Activated naive CD8-positive, alpha-beta T cell treated with anti-CD3 and anti-CD28 coated beads, Interleukin-2, amount 10 ng/mL, durations not matched to agents 7 days and 5 days (primary cell): ENCODE measurements at places on chromosomes 4 and X.

DNA sequence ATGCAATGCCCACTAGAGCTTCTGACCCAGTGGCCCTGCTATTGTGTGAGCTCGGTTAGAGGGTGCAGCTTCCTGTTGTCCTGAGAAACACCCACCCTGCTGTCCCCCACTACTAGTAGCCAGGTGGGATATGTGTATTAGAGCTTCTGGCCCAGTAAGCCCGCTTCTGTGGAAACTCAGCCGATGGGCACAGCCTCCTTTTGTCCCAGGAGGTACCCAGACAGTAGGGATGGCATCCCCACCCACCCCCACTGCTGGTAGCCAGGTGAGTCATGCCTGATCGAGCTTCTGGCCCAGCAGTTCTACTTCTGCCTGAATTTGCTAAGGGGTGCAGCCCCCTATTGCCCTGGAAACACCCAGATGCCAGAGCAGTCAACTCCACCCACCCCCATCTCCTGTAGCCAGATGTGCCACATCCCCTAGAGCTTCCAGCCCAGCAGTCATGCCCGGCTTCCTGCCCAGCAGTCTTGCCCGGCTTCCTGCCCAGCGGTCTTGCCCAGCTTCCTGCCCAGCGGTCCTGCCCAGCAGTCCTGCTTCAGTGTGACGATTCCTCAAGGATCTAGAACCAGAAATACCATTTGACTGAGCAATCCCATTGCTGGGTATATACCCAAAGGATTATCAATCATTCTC lies 162.7 kb upstream of the KLF8 start:
- H3K4me1 ChIP-seq = no peaks in the 10 kb centered on the region
- H3K27ac ChIP-seq = no peak overlapping the region
- peaks cover 1% of the 10 kb centered on the region for H3K36me3 ChIP-seq
- no peaks in the 10 kb centered on the region for H3K27me3 ChIP-seq

- H3K27me3 ChIP-seq = no peaks in the 10 kb centered on the region
- no peaks in the 10 kb centered on the region for H3K4me1 ChIP-seq
- no peak overlapping the region for H3K4me3 ChIP-seq
Observed at GRCh38 chr4:79979785-79980437, 93.1 kb downstream of the ANTXR2 start.

- peaks cover 33% of the 10 kb centered on the region for H3K36me3 ChIP-seq
- H3K27ac ChIP-seq = no peak overlapping the region
- H3K27me3 ChIP-seq = no peaks in the 10 kb centered on the region
- H3K4me1 ChIP-seq = peaks cover 1% of the 10 kb centered on the region
Observed at GRCh38 chrX:24767557-24767956, 73.8 kb downstream of the POLA1 start.

GRCh38 chr4:175971388-175972179 lies 94.1 kb upstream of the WDR17 start:
- no peak overlapping the region for H3K27ac ChIP-seq
- no peak for DNase-seq
- no peaks in the 10 kb centered on the region for H3K4me1 ChIP-seq
- no peak overlapping the region for H3K4me3 ChIP-seq

GRCh38 chrX:48974033-48974432 lies 2.4 kb upstream of the KCND1 start:
- DNase-seq = no peak
- no peaks in the 10 kb centered on the region for H3K27me3 ChIP-seq
- no peak overlapping the region for H3K4me3 ChIP-seq
- H3K36me3 ChIP-seq = peaks cover 29% of the 10 kb centered on the region

GRCh38 chrX:10216208-10216607 lies 59.4 kb downstream of the CLCN4 start:
- H3K4me3 ChIP-seq = no peak overlapping the region
- no peak for DNase-seq
- H3K27ac ChIP-seq = no peak overlapping the region
- no peaks in the 10 kb centered on the region for H3K27me3 ChIP-seq
- H3K4me1 ChIP-seq = no peaks in the 10 kb centered on the region

DNA sequence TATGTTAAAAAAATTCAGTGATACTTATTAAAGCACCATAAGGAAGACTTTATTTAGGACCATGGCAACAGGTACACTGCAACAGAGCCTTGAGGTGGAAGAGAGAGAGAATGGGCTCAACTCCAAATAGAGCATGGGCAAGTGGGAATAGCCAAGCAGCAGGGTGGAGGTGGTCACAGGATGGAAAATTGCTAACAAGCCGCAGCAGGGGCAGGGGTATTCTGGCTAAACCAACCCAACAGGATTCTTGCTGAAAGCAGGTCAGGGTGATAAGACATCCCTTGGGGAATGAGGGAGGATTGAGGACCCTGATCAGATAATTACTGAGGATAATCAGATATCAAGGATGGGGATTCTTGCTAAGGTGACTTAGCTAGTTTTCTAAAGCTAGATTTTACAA lies 177.5 kb downstream of the ZIC3 start:
- H3K36me3 ChIP-seq = no peaks in the 10 kb centered on the region
- H3K4me1 ChIP-seq = no peaks in the 10 kb centered on the region
- DNase-seq = no peak

GRCh38 chr4:108849611-108850168 lies 86.8 kb upstream of the ETNPPL start:
- no peaks in the 10 kb centered on the region for H3K27me3 ChIP-seq
- peaks cover 3% of the 10 kb centered on the region for H3K36me3 ChIP-seq

DNA sequence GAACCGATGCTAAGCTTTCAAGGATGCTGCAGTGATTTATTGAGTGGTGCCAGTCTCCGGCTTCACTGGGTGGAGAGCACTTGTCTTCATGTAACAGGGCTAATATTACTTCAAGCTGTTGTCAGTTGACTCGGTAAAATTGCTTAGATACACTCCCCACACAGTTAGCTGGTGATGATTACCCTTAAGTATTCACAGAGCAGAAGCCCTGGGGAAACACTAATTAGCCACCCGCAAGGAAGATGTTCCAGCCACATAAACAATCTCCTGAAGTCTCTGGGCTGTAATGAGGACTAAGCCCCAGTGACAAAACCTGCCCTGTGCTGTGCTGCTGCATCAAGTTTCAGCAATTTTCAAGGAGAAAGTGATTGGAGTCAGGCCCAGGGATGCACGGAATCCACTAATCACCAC lies 37.3 kb upstream of the GK2 start:
- no peaks in the 10 kb centered on the region for H3K4me1 ChIP-seq
- H3K36me3 ChIP-seq = no peaks in the 10 kb centered on the region
- H3K27ac ChIP-seq = no peak overlapping the region
- H3K27me3 ChIP-seq = no peaks in the 10 kb centered on the region
- DNase-seq = no peak
- no peak overlapping the region for H3K4me3 ChIP-seq

DNA sequence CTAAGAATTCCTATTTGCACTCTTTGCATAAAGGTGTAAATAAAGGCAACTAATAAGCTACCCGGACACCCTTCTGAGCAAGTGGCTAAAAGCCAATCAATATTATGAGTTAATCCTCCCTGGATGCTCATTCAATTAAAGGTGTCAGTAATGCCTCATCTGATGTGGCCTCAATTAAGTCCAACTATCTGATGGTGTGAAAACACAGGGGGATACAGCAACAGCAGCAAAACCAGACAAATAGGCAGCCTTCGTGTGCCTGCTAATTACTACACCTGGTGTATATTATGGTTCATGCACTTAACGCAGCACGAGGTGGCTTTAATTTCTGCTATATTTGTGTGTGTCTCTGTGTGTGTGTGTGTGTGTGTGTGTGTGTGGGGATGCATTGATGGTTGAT lies 244.4 kb downstream of the DCLK2 start:
- peaks cover 8% of the 10 kb centered on the region for H3K36me3 ChIP-seq
- no peak overlapping the region for H3K4me3 ChIP-seq
- no peaks in the 10 kb centered on the region for H3K27me3 ChIP-seq
- H3K4me1 ChIP-seq = no peaks in the 10 kb centered on the region

GRCh38 chr4:105620640-105621323 lies 68.4 kb downstream of the ARHGEF38 start:
- no peak overlapping the region for H3K27ac ChIP-seq
- no peaks in the 10 kb centered on the region for H3K36me3 ChIP-seq
- peaks cover 2% of the 10 kb centered on the region for H3K4me1 ChIP-seq
- no peaks in the 10 kb centered on the region for H3K27me3 ChIP-seq
- DNase-seq = no peak
- no peak overlapping the region for H3K4me3 ChIP-seq

DNA sequence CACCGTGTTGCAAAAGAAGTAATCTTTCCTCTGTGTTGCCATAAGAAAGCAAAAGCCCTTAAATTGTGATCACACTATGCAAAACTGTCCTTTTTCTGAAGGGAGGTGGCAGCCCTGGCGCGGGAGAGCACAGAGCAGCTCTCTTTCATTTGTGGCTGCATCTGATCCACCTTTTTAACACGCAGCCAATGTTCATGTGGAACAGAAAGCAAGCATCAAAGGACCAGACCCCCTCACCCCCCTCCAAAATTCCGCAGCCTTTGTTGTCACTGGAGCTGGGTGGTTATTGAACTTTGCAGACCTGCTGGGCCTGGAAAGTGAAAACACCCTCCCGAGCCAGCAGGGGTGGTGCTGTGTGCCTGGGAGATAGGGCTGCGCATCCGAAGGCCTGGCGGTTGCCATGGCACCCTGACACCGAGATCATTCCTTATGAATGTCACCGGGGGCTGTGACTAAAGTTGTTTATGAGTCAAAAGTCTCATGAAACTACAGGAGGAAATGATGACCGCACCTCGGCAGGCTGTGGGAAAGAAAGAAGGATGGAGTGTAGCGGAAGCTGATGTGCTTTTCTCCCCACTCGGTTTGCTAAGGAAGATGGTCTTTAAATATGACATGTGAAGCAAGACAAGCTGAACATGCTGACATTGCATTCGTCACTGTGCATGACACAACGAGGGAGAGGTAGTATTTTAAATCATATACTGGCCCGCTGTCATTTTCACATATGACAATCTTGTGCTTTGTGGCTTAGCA lies 367.4 kb downstream of the UNC5C start:
- H3K27me3 ChIP-seq = no peaks in the 10 kb centered on the region
- DNase-seq = no peak
- no peak overlapping the region for H3K27ac ChIP-seq
- H3K4me3 ChIP-seq = no peak overlapping the region
- peaks cover 2% of the 10 kb centered on the region for H3K4me1 ChIP-seq

- DNase-seq = no peak
- H3K4me1 ChIP-seq = no peaks in the 10 kb centered on the region
- H3K27ac ChIP-seq = no peak overlapping the region
- no peaks in the 10 kb centered on the region for H3K36me3 ChIP-seq
- no peaks in the 10 kb centered on the region for H3K27me3 ChIP-seq
Observed at GRCh38 chr4:176660561-176660960, 132.2 kb downstream of the VEGFC start.

- H3K27me3 ChIP-seq = no peaks in the 10 kb centered on the region
- H3K4me1 ChIP-seq = no peaks in the 10 kb centered on the region
Observed at GRCh38 chr4:130478406-130478805, 1382.5 kb downstream of the C4orf33 start.
